ENCODE measurements at places on chromosomes 2 and 18.

GRCh38 chr18:36830158-36830495, 1.2 kb downstream of the KIAA1328 start:
- DNase-seq: no peak

DNA sequence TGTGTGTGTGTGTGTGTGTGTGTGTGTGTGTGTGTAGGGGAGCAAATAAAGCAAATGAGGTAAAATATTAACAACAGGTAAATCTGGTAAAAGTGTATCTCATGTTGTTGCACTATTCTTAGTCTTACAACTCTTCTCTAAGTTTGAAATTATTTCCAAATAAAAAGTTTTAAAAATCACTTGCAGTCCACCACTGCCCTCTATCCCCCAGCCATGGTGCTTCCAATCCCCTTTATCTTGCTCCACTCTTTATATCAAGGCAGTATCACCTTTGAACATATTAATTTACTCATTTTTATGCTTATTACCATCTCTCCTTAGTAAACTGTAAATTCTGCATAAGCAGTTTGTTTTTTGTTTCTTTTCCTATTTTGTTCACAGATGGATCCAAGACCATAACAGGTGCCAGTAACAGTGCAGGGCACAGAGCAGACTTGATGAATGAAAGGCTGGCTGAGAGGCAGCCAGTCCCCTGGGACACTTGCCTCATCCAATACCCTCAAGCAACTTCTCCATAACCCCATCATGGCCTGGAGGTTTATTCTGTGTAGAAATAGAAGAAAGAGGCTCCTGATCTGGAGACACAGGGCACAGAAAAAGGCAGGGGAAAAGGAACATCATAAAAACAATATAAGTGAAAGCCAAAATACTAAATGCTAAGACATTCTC, 67.6 kb downstream of the LDAH start:
- DNase-seq: no peak

- DNase-seq: no peak
Observed at GRCh38 chr2:110904779-110905148, 172.4 kb downstream of the ACOXL start.

DNA sequence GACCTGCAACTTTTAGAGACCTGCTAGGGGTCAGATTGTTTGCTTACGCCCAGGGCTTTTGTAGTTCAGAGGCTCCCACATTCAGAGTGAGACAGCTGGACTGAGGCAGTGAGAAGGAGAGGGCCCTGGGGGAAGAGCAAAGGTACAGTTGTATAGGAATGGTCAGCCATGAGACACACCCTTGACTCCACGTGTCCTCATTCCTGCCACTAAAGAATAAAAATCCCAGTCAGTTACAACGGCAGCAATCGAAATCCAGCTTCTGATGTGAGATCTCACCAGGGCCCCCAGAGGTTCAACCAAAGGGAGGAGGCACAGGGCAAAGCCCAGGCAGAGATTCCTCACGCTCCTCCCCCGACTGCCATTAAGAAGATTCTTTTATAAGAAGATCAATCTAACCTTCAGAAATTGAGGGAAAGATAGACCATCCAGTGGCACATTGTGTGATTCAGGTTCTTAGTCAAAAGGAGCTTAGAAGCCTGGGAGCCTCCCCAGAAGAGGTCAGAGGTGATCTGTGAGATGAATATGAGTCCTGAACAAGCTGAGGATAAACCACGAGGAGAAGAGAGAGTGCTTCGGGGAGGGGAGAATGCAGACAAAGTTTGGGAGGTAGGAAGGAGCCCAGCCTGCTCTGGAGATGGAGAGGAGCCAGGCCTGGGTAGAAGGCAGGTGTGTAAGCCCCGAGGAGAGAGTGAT, 317.0 kb downstream of the CYP26B1 start:
- DNase-seq: no peak

GRCh38 chr18:28183418-28184078, 6.6 kb upstream of the CDH2 start:
- no peak for DNase-seq

GRCh38 chr2:34188464-34189303, 589.6 kb upstream of the FAM98A start:
- no peak for DNase-seq

GRCh38 chr2:1708476-1709334, 35.6 kb downstream of the PXDN start:
- no peak for DNase-seq

GRCh38 chr2:238689871-238690389, 158.0 kb upstream of the TWIST2 start:
- DNase-seq: no peak

DNA sequence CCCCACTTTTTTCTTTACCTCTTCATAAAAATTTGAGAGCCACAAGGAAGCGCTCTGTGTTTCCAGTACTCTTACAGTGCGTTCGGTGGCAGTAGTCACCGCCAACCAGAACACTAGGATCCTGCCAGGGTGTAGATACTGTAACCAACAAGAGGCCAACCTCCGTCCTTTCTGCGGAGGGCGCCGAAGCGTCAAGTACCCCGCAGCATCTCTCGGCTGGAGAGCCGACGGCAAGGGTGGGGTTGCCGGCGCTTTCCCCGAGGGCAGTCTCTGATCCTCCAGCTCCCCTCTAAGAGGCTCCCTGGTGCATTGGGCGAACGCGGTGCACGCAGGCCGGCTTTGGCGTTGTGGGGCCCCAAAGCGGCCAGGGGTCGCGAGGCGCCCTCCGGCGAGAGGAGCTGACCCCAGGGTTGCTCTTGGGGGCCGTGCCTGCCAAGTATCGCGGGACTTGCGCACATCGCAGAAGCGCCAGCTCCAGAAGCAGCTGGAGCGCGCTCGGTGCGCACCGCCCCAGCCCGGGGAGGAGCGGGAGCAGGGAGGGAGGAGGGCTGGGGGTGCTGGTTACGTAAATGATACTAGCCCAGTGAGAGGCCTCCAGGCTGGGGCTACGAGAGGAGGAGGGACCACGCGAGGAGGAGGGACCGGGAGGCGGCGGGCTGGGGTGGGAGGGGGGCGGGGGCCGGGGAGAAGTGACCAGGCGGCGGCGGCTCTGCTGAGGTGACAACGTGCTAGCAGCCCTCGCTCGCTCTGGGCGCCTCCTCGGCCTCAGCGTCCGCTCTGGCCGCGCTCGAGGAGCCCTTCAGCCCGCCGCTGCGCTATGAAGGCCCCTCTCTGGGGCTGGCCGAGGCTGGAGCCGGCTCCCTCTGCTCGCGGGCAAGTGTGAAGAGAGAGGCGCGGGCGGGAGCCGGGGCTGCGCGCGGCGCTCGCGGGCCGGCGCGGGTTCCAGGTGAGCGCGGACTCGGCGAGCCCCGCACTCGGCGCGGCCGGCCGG, at the start of gene GALNT13:
Gene GALNT13 (plus strand): TSS at position 692 of the 991 bp plus-strand sequence.
- peak; percentile 64 for DNase-seq

GRCh38 chr2:240603081-240603835, 16.7 kb downstream of the CAPN10 start:
- DNase-seq: no peak

- DNase-seq: no peak
Observed at GRCh38 chr2:237869343-237870102, 10.1 kb downstream of the RAMP1 start.
